T1000 (cell line): ENCODE measurements at places on chromosomes 11 and 22.

- DNase-seq = no peak
These were observed 9.3 kb upstream of the ADORA2A start for GRCh38 chr22:24417901-24418641.

DNA sequence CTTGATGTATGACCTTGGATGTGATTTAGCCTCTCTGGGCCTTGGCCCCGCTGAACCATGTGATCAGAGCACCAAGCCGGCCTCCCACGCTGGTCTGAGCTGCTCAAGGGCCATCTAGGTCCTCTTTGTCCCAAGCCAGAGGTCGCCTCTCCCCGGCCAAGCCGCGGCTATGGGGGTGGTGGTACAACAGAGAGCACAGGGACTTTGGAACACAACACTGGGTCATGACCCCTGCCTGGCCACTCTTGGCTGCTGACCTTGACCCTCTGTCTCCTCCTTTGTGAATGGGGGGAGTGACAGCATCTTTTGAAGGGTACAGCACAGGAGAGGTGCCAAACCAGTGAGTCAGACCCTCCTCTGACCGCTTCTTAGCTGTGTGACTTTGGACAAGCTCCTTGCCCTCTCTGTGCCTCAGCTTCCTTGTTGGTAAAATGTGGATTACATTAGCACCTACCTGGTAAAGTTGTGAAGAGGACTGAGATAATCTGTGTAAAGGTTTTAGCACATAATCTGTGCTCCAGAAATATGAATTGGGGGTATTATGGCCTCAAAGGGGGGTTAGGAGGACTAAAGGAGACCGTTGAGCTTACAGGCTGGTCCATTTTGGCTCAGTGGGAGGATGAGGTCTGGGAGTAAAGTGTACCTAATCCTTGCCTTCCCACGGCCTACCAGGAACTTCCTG is 4.7 kb downstream of the SCYL1 start:
- DNase-seq = no peak

- DNase-seq = no peak
These were observed 14.5 kb downstream of the XNDC1N start for GRCh38 chr11:71913756-71914526.

DNA sequence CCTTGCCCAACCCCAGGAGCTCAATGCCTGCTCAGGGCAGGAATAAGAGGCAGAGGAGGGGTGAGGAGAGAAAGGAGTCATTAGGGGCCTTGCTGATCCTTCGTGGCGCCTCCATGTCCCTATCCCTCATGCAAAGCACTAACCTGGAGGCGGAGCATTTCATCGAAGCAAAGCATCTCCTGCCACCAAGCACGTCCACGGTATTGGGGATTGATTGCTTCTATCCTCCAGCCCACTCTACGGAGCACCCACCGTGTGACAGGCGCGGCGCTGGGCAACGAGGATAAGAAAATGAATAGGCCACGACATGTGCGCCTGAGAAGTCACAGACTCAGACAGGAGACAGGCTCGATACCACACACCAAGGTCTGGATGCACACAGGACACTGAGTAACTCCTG is 67.0 kb downstream of the IGLL1 start:
- DNase-seq = no peak
